ENCODE measurements at places on chromosomes 4 and X.

- peak; percentile 22 for DNase-seq
Measured at GRCh38 chr4:86092684-86093083, 267.2 kb downstream of the MAPK10 start.

DNA sequence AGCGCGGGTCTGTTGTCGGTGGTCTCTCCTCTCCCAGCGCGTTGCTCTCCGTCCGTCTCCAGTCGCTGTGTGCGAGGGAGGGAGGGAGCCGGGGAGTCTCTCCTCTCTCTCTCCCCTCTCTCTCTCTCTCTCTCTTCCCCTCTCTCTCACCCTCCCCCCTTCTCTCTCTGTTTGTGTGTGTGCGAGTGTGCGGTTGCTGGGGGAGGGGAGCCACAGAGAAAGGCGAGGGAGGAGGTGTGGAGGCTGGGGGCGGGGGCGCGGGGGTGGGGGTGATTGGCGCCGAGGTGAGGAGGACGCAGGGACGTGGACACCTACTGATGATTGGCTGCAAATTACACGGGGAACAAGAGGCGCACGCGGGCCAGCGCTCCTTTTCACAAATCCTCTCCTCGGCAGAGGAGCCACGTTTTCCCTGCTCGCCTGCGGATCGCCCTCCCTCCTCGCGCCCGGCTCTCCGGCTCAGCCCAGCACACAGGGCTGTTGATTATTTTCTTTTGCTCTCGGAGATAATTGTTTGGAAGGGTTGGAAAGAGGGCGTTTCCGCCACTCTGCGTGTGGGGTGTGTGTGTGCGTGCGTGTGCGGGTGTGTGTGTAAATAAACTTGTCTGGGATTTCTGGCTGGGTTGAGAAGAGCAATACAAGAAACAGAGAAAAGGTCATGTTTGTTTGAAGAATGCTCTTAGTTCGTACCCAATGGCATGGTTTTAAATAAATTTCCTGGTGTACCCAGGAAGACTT lies at the start of gene CXXC4:
Gene CXXC4, minus strand, starts transcription at position 73 of the 738 bp plus-strand sequence. CDS start 3,092 bp downstream, outside the sequence.
- DNase-seq = peak; percentile 37

DNA sequence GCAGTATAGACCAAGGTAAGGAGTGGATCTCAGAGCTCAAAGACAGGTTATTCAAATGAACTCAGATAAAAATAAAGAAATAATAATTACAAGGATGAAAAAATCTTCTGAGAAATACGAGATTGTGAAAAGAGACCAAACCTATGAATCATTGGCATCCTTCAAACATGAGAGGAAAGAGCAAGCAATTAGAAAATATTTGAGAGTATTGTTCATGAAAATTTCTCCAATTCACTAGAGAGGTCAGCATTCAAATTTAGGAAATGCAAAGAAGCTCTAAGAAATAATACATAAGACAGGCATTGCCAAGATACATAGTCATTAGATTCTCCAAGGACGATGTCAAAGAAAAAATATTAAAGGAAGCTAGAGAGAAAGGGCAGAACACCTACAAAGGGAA lies 93.5 kb upstream of the GALNTL6 start:
- no peak for DNase-seq

- peak; percentile 18 for DNase-seq
Measured at GRCh38 chr4:73964862-73965611, 16.8 kb downstream of the PF4 start.

GRCh38 chr4:89836031-89836745 lies 773 bp downstream of the SNCA start:
- peak; percentile 4 for DNase-seq

DNA sequence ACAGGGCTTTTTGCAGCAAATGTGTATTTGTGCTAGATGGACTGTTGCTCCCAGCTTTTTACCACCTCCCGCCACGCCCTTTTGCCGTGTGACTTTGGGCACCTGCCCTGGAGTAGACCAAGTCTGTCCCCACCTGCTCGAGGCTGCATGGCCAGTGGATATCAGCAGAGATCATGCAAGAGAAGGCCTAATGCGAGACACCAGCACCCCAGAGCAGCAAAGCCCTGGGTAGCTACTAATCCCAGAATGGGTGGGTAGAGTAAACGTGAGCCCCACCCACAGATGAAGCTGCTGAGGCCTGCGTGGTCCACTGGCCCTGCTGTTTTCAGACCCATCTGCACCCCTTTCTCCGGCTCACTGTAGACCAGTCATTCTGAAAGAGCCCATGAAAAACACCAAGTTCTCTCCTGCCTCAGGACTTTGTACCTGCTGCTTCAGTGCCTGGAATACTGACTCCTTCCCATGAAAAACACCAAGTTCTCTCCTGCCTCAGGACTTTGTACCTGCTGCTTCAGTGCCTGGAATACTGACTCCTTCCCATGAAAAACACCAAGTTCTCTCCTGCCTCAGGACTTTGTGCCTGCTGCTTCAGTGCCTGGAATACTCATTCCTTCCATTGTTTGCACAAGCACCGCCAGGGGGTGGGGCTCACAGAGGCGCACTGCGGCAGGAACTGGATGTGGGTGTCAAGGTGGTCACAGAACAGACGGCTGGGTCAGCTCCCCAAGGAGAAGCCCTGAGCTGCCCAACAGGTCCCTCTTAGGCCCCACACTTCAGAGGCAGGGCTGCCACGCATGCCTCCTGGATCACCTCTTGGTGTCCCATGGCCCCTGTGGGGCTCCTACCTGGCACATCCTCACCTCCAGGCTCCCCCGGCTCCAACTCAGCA lies 5.1 kb upstream of the TNIP2 start:
- peak; percentile 3 for DNase-seq

DNA sequence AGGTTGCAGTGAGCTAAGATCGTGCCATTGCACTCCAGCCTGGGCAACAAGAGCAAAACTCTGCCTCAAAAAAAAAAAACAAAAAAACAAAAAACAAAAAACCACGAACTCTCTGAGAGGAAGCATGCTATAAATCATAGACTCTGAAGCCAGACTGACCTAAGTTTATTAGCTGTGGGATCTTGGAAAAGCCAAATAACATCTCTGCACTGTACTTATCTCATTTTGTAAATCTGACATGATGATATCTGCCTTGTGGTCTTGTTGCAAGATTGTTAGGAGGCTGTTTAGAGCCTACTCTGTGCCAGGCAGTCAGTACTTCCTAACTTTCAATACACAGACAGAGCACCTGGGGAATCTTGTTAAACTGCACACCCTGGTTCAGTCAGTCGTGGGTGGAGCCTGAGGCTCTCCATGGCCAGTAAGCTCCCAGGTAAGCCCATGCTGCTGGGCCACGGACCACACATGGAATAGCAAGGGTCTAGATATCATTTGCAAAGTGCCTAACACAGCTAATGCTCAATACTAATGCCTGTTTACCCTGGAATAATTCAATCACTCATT lies 107.6 kb upstream of the SMIM10 start:
- DNase-seq = no peak

DNA sequence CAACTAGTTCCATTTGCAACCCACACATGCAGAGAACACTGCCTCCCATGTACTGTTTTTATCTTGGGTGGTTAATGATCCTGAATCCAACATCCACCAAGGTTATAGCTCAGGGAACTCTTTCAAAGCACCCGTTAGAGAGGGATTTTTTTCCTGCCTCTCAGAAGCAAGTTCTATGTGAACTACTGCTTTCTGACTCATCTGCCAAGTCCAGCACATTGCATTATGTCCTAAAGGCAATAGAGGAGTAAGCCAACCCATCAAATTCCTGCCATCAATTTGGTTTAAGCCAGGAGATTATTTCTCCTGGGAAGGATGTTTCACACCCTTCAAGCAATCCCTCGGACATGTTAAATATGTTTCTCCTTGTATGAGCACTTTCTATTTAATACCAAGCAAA lies 334.5 kb downstream of the GASK1B start:
- DNase-seq = no peak

DNA sequence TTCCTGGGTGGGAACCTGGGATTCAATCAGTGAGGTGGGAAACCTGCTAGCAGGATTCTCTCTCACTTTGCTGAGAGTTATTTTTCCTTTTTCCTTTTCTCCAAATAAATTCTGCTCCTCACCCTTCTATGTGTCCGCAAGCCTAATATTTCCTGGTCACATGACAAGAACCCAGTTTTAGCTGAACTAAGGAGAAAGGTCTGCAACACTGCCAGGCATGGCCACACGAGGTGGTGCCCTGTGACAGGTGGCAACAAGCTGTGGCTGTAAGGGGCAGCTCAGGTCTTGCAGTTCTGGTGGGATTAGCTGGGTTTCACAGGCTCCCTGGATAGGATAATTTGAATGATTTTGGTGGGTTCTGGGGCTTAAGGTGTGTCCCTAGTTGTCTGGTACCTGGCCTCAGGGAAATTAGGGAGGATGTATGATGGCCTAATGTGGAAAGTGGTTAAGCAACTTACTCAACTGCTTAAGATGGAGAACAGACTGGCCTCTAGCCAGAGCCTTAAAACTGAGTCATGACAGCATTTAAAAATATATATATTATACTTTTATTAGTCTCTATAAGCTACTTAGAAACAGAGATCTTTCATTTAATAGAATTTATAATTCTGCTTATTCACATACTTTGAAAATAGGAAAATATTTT lies 215.0 kb downstream of the IL15 start:
- DNase-seq = no peak

- no peak for DNase-seq
Measured at GRCh38 chrX:118964252-118964651, 10.2 kb upstream of the LONRF3 start.

DNA sequence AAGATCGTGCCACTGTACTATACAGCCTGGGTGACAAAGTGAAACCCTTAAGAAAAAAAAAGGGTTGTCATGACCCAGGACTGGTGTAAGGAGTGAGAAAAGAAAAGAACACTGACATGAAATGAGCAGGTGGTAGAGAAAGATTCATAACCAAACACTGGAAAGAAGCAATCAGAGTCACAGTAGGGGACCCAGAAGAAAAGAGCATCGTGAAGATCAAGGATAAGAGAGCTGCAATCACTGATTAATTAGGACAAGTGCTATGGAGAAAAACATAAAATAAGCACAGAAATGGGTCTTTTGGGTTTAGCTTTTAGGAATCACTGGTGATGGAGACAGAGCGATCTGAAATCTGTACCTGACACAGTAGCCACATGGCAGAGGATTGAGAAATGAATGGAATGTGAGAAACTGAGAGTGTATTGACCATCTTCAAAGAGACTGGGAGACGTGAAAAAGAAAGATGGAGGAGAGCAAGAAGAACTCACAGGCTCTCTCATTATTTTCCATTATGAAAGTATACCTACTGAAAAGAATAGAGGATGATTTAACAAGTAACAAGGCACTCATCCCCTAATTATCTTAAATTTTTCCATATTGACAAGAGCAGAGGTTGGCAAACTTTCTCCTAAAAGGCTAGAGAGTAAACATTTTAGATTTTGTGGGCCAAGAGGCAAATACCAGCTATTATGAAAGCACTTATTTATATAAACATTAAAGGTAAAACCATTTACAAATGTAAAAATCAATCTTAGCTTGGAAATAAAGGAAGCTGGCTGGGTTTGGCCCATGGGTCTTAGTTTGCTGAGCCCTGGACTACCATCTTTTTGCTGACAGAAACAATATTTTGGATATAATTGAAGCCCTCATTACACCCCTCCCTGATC lies 7.3 kb downstream of the TMEM154 start:
- no peak for DNase-seq

DNA sequence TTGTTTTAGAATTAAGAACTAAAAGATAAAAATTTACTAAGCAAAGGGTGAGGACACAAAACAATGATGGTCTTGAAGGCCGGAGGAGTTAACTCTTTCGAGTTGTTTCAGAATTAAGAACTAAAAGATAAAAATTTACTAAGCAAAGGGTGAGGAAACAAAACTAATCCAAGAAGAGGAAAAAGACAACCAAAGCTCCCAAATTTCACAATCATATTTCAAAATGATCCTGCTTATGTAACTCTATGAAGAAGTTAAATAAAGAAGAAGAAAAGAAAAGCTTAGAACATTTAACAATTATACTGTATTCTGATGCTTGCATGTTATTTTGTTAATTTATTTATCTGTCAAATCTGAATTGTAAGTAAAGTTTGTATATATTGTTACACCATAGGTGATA lies 154.8 kb upstream of the SLIT2 start:
- DNase-seq = no peak

DNA sequence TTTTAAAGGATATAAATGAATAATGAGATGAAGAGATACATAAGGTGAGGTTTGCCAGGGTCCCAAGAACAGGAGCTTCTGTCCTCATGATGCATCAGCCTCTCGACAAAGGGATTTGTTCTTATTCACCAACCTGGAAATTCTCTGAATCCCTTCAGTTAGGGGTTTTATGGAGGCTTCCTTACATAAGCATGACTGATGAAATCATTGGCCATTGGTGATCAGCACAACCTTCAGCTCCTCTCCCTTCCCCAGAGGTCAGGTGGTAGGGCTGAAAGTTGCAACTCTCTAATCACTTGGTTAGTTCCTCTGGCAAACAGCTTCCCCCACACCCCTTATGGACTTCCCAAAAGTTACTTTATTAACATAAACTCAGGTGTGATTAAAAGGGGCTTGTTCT lies 222.0 kb downstream of the SPRY1 start:
- DNase-seq = no peak

GRCh38 chr4:8769645-8770517 lies 101.8 kb downstream of the HMX1 start:
- DNase-seq = no peak

GRCh38 chrX:22628275-22628674 lies 355.6 kb downstream of the CBLL2 start:
- no peak for DNase-seq

DNA sequence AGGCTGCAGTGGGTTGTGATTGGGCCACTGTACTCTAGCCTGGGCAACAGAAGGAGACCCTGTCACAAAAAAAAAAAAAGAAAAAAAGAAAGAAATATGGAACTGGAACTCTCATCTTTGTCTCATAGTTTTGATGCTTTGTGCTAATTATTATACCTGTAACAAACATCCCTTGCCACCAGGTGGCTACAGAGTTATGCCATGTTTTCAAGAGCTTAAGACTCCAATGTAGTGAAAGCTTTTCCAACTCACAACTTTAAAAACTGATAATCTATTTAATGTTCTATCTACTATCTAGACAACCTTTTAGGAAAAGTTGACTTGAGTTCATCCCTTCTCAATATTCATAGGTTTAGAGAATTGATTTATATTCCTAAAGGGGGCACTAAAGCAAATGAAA lies 42.4 kb downstream of the HTR2C start:
- no peak for DNase-seq
